ENCODE measurements at places on chromosomes 1 and 21.

DNA sequence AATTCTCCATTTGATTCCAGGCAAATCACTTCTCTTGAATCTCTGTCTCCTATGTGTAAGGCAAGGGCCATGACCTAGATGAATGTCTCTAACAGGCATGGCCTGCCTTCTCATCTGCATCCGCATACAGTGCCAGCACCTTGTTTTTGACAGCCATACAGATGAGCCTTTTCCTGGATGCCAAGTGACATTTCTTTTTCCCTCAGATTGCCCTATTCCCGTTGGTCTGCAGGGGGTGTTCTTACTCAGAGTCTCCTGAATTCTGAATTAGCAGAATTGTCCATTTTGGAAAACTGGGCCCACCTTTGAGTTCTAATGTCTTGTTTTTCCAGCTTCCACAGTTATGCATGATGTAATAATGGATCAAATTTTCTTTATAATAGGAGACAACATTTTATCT lies 88.0 kb upstream of the ADAR start:
- DNase-seq = no peak

GRCh38 chr1:207983044-207983635 lies 72.2 kb upstream of the CD34 start:
- DNase-seq = no peak

- DNase-seq = no peak
Observed at GRCh38 chr1:213120386-213120785, 69.3 kb downstream of the RPS6KC1 start.

- no peak for DNase-seq
Observed at GRCh38 chr21:45644041-45644906, 749 bp downstream of the PCBP3 start.

- DNase-seq = no peak
Observed at GRCh38 chr1:109677459-109677858, 9.6 kb downstream of the GSTM2 start.

GRCh38 chr1:36989241-36989640 lies 45.1 kb downstream of the GRIK3 start:
- no peak for DNase-seq

DNA sequence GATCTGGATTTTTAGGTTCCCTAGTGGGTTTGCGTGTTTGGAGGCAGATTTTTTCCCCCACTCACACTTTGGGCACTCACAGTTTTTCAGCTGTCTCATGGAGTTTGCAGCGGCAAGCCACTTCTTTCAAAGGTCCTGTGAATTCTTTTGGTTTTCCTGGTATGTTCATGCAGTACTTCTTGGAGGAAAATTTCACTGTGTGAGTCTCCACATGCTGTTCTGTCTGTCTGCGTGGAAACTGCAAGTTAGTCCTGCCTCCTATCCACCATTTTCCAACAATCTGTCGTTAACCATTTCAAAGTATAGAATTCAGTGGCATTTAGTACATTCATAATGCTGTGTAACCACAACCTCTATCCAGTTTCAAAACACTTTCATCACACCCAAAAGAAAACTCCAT lies 793 bp upstream of the FMO1 start:
- no peak for DNase-seq

- no peak for DNase-seq
Observed at GRCh38 chr21:18951271-18952038, 547.9 kb upstream of the TMPRSS15 start.

DNA sequence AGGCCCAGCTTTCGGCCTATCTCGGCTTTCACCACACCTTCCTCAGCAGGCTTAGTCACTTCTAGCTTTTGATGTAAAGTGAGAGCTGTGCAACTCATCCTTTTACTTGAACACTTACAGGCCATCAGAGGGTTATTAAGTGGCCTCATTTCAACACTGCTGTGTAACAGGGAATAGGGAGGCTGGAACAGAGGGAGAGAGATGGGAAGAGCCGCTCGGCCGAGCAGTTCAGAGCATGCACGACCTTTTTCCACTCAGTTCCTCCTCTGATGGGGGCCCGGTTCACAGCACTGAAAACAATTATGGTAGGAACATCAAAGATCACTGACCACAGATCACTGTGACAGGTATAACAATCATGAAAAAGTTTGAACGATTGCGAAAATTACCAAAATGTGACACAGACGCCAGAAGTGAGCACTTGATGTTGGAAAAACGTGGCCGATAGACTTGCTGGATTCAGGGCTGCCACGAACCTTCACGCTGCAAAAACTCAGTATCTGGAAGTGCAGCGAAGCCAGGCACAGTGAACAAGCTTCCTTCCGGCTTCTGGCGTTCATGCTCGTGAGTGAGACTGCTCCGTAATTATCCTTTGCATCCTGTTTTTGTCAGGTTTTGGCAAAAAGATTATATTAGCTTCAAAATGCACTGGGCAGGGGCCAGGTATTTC lies 28.6 kb downstream of the AGPAT3 start:
- DNase-seq = no peak

DNA sequence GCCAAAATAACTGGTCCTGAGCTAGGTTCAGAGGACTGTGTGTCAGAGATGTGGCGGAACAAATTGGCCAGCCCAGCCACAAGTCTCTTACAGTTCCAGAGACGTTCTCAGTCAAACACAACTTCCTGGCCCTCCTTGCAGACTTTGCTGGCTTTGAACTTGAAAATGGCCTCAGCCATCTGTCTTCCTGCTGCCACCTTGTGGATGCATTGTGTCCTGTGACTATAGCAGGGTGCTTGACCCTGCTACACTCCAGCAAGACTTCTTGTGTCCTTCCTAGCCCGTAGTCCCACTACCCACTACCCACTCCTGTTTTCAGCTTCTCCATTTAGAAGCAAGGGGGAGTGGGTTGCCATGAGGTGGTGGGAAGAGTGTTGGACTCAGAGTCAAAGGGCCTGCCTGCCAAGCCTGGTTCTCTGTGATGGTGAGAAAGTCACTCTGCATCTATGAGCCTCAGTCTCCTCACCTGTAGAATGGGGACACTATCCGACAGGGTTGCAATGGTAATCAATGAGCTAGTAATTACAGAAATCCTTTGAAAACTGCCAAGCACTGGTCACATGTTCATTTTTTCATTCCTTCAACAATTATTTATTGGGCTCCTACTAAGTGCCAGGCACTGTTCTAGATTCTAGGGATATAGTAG lies 109.9 kb downstream of the IGSF21 start:
- DNase-seq = peak; percentile 27

GRCh38 chr1:218852527-218852926 lies 321.2 kb upstream of the LYPLAL1 start:
- no peak for DNase-seq

- DNase-seq = no peak
Observed at GRCh38 chr21:46148106-46148505, 7.3 kb downstream of the FTCD start.
